ENCODE measurements at places on chromosomes 12 and 14.

GRCh38 chr12:96502477-96502876 is 13.1 kb downstream of the CFAP54 start:
- DNase-seq = no peak

DNA sequence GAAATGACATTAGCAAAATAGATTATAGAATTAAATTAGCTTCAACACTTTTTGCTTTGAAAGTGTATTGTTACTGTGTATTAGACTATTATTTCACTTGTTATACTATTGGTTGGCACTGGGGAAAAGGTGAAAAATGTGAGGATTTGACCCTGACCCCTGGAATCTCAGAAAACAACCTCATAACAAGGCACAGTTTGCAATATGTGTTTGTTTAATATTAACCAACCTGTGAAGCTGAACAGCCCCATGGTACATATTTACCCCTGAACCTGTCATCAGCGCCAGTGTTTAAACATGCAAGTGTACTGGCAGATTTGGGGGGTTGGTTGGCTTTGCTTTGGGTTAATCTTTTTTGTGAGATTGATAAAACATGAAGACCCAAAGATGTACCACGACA is 11.7 kb downstream of the SLC38A4 start:
- no peak for DNase-seq

DNA sequence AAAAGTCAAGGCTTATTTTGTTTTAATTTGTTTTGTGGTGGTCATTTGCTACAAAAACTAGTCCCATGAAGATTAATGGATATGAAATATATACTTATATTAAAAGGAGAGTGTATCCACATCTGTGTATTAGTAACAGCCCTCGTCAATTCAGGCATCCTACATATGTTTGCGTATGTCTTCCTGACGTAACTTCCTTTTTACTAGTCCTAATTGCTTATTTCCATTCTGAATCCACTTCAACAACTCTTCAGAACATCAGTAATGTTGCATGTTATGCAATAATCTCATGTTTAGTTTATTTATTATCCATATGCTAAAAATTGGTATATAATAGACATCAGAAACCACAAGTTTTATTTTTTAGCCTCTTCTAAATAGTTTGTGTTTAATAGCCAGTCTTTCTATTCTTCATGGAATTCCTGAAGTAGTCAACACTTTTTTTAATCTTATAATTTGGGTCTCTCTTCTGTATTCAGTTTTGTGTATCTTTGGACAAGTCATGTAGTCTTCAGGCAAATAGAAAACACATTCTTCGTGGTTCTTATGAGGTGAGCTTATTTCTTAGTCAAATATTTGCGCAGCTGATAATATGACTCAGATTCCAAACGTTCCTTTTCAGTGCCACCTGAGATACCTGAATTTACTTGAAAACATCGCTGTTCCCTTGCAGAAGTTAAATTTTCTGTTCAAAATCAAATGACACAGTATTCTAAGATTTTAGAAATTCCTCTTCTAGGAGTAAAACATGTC is 268.6 kb downstream of the CCDC59 start:
- no peak for DNase-seq

GRCh38 chr12:26520109-26520508 is 312.9 kb downstream of the ITPR2 start:
- DNase-seq = no peak

DNA sequence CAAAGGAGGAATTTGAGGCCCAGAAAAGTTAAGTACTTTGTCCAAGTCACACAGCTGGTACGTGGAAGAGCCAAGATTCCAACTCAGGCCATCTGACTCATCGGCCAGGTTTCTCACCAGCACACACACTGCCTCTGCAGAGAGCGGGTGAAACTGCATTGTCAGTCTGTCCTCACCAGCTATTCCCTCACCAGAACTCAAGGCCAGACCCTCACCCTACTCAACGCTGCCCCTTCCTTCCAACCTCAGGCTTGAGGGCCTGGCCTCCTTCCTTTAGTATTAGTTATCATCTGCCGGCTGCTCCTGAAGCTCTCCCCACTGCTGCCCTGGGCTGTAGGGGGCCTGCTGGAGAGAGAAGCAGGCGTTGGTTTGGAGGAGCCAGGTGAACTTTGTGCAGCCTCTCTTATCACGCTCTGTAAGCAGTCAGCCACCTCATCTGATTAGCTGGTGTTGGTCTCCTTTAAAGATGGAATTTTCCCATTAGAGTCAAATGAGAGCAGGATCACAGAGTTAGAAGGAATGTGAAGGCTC is 16.6 kb upstream of the PLEK2 start:
- DNase-seq = peak; percentile 34
